Lung microvascular endothelial cell (primary cell): ENCODE measurements at places on chromosomes 13 and 19. TPM values are rescaled to one million over a fixed set of nuclear protein-coding genes. Genes with fewer than 3 reads are reported as not detected.
A peak's percentile ranks its signal among the peaks of the same experiment; 100 is the strongest.

DNA sequence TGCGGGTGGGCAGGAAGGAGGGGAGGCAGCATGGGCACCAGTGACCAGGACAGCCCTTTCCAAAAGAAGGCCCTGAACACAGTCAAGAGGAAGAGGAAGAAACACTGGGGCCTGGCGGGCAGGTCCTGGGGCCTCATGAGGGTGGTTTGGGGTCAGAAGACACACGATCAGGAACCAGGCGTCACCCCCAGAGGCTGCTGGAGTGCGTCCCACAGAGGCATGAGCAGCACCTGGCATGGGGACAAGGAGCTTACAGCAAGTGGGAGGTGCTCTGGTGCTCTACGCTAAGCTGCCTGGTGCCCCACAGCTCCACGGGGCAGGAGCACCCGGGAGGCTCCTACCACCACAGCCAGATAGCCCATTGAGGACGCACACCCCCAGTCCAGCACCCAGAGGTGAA lies 20.0 kb downstream of the ELL start:
- no peak for DNase-seq

DNA sequence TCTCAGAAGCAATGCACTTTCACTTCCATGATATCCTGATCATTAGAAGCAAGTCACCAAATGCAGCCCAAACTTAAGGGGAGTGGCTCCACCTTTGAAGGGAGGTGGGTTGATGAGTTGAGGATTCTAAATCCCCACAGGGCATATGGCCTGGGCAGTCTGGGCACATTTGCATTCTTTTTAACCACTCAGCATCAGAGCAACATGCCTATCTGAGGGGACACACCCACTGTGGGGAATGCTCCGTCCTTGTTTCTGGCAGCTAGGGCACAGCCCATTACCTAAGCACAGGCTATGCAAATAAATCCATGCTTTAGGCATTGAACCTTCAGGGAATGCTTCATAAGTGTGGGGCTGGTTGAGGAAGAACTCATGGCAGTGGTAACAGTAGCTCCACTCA lies 12.3 kb upstream of the SACS start:
- DNase-seq: no peak

DNA sequence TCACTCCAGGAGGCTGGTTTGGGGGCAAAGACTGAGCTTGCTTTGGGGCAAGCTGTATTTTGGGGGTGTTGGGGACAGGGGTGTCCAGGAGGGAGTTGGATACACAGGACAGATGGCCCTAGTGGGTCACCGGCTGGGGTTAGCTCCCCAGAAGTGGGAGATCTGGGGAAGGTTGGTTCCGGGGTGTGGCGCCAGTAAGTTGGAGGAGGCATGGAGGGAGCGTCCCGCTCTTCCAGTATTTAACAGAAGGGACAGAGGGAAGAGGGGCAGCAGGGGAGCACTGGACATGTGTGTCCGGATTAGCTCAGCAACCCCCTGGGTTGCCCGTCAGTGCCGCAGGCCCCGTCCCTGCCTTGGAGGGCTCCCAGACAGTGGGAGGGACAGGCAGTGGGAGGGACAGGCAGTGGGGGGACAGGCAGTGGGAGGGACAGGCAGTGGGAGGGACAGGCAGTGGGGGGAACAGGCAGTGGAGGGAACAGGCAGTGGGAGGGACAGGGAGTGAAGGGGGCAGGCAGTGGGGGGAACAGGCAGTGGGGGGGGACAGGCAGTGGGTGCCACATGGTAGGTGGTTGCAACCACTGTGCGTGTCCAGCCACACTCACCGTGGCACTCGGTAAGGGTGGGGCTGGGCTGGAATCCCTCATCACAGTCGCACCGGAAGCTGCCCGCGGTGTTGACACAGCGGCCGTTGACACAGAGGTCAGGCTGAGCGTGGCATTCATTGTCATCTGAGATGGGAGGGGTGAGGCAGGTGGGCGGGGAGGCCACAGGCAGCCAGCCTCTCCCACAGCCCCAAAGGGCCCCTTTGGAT lies 33.2 kb downstream of the CCL25 start:
- no peak for DNase-seq

DNA sequence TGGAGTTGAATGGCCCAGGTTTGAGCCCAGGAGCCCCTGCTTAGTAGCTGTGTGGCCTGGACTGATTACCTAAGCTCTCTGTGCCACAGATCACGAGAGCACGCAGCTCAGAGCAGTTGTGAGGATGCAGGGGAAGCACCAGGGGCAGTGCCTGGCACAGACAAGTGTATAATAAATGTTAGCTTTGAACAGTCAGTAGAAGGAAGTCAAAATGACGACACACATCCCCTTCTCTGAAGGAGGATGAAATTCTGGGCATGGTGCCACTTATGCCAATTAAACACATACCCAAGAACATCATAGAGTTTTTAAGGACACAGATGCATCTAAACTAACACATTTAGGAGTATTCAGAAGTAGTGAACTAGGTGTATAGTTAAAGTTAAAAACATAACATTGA lies 24.9 kb upstream of the SIGLEC11 start:
- no peak for DNase-seq

- DNase-seq: no peak
Observed at GRCh38 chr19:31270897-31271296, 78.3 kb downstream of the TSHZ3 start.

GRCh38 chr13:112252804-112253590 lies 123.2 kb upstream of the SPACA7 start:
- no peak for DNase-seq

DNA sequence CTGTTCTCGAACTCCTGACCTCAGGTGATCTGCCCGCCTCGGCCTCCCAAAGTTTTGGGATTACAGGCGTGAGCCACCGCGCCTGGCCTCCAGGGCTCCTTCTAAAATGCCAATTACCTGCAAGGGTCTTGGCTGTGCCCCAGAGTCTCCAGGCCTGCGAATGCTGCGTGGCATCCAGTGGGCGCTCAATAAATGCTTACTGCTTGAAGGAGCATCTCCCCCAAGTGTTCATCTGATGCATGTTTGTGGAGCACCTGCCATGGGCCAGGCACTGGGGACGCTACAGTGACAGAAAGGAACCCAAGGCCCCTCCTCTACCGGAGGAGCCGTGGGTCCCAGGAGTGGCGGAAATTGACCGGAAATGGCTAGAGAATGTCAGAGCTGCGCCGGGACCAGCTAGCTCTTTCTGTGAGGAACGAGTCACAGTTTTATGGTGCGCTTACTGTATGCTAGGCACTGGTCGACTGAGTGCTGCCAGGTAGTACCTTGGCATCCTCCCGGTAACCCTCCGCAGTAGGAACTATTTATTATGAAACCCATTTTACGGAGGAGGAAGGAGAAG lies 14.2 kb downstream of the ANKRD24 start:
- DNase-seq: no peak

DNA sequence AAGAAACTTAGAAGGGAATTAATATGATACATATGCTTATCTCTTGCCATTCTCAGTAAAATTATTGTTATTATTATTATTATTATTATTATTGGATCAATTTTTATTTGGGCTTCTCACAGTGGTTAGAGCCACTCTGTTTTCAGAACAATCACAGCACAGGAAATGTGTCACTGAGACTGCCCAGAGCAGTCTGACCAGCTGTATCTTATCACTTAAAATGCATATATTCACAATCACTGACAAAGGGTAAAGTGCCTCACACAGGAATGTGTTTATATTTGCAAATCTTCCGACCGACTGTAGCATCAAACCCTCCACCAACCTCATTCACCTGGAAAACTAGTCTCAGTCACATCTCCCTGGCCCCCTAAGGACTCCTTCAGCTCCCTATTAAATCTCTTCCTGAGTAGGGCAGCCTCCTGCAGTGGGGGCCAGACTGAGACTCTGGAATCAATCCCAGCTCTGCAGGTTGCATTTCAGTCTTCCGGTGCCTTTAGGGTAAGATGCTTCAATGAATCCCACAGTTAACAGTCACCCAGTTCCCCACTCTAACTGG lies 738.3 kb upstream of the SLITRK5 start:
- no peak for DNase-seq

GRCh38 chr19:47832723-47833122 lies 11.0 kb downstream of the CRX start:
- no peak for DNase-seq

DNA sequence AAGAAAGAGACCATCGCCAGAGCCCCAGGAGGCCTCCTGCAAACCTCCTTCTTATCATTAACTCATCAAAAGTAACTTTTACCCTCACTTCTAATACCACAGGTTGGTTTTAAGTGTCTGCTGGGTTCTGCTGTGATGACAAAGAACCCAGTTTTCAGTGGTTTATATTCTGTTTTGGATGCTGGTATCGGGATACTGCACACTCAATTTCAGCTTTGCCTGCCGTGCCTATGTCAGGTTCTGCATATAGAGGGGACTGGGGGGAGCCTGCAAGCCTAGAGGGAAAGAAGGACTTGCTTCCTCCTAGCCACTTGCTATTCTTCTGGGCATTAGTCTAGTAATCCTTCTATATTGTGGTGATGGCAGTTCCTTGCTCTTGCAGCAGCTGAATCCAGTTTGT lies 242.4 kb downstream of the KCNRG start:
- no peak for DNase-seq

DNA sequence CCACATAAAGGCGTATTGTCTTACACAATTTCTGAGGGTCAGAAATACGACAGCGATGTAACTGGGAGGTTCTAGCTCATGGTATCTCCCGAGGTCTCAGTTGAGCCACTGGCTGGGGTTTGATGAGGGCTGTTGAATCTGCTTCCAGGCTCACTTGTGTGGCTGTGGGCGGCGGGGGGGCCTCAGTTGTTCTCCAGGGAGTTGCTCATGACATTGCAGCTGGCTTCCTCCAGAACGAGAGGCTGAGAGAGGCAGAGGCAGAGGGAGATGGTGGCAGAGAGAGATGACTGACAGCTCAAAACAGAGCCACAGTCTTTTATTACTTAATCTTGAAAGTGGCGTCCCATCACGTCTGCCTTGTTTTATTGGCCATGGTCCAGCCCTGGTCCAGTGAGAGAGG lies 6.2 kb upstream of the NLRP5 start:
- DNase-seq: no peak

- no peak for DNase-seq
Observed at GRCh38 chr19:38221919-38222830, 1.8 kb downstream of the DPF1 start.

- DNase-seq: no peak
Observed at GRCh38 chr13:100859861-100860260, 185.3 kb upstream of the TMTC4 start.

DNA sequence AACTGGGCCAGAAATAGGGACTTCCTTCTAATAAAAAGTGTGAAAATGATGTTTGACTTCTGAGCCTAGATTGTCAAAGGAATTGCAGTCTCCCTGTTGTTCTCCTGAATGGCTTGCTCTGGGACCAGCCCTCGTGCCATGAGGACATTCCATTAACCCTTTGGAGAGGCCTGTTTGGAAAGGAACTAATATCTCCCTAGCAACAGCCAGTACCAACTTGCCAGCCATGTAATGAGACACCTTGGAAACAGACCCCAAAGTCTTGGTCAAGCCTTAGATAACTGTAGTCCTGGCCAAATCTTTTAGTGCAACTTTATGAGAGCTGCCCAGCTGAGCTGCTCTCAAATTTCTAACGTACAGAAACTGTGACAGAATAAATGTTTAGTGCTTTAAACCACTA lies 8.2 kb upstream of the SIAH3 start:
- no peak for DNase-seq

- peak; percentile 62 for DNase-seq
Observed at GRCh38 chr19:1455336-1456120, 5.6 kb downstream of the APC2 start.

DNA sequence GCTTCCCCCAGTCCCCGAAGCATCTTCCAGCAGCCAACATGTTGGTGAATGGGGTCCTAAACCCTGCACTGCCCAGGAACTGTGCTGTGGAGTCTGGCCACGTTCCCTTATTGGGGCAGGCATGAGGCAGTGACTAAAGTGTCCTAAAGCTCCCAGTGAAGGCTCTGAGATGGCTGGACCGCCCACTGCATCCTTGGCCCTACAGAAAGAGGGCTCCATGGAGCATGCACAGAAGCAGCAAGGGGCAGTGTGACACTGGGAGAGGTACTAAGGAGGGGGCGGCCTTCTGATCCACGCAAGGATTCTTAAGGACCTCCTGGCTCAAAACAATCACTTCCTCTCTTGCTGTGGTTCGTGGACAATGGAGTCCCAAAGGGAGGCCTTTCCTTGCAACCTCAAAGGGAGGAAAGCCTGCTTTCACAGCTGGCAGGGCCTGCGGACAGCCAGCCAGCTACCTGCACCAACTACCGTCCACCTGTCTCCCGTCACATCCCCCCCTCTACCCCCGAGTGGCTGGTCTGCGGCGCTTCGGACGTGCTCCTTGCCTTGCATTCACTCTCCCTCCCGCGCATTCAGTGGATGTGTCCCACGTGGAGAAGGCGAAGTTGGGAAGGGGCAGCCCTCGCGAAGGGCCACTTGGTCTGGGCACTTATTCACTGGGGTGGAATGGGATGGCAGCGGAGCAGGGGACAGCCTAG lies 63.9 kb upstream of the STARD13 start:
- peak; percentile 7 for DNase-seq

DNA sequence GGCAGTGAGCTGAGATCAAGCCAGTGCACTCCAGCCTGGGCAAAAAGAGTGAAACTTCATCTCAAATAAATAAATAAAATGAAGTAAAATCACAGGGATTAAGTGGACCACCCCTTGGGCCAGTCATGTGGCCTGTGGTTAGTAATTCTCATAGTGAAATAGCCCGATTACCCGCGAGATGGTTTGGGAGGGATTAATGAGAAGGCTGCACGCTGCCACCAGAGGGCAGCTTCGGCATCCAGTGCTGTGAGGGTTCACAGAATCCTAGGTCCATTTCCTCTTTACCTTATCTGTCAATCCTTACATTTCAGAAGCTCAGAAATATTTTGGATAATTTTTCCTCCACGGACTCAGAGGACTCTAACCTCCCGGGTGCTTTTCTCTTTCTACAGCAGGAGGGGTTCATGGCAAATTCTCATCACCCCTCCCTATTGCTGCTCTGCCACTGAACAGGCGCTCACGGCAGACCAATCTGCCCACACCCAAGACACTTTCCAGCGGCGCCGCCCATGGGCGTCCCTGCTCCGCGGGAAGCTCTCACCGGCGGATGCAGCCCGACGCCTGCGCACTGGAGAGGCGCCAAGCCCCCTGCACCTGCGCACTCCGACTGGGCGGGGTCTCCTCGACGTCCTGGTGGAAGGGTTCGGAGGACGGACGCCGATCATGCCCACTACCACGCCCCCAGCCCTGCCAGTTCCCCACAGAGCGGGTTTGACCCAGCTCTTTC lies 11.0 kb downstream of the ZNF835 start:
- DNase-seq: no peak

Gene STAP2
- 28.8 and 36.1 TPM in 2 replicates for total RNA-seq

Gene SLC17A7
- total RNA-seq: under 0.01 and 0.20 TPM in 2 replicates

Gene CCDC8
- total RNA-seq: under 0.01 and 0.22 TPM in 2 replicates

Gene BEST2
- total RNA-seq: not detected in 2 replicates

Gene ZNF728
- total RNA-seq: under 0.01 TPM in 1 of 2 replicates, not detected in the other

Gene TSSK6
- total RNA-seq: 0.65 and 1.2 TPM in 2 replicates

Gene CEACAM8
- total RNA-seq: not detected in 2 replicates

Gene LILRB2
- total RNA-seq: not detected in 2 replicates

Gene GTF3A
- total RNA-seq: 87.8 and 119 TPM in 2 replicates

Gene SMG9
- 3.7 and 3.8 TPM in 2 replicates for total RNA-seq

Gene JSRP1
- 0.22 TPM in 1 of 2 replicates, not detected in the other for total RNA-seq

Gene KLK15
- total RNA-seq: not detected in 2 replicates

Gene OR7A5
- total RNA-seq: not detected in 2 replicates

Gene ACTL9
- not detected in 2 replicates for total RNA-seq

Gene MAN2B1
- total RNA-seq: 37.0 and 77.2 TPM in 2 replicates
